Activated CD8-positive, alpha-beta memory T cell treated with anti-CD3 and anti-CD28 coated beads for 36 hours (primary cell): ENCODE measurements at places on chromosomes 1 and 21. TPM values are rescaled to one million over a fixed set of nuclear protein-coding genes. Genes with fewer than 3 reads are reported as not detected.

Gene MIXL1
- total RNA-seq = not detected

Gene TACSTD2
- not detected for total RNA-seq

Gene EFNA4
- total RNA-seq = 4.6 TPM

Gene ENAH
- 1.1 TPM for total RNA-seq

Gene AMPD1
- not detected for total RNA-seq

Gene GBP2
- total RNA-seq = 194 TPM

Gene HOOK1
- total RNA-seq = 4.7 TPM

Gene TNFAIP8L2
- 25.7 TPM for total RNA-seq

Gene PSEN2
- total RNA-seq = 7.7 TPM

Gene NHLH1
- 0.46 TPM for total RNA-seq

Gene KANK4
- not detected for total RNA-seq

Gene SERINC2
- 0.29 TPM for total RNA-seq

Gene NIPAL3
- total RNA-seq = 34.9 TPM

Gene IL10
- total RNA-seq = 6.4 TPM

Gene CDC20
- total RNA-seq = 148 TPM

Gene ACOT11
- 0.57 TPM for total RNA-seq

Gene HEYL
- total RNA-seq = 0.08 TPM

Gene B3GALT5
- total RNA-seq = not detected

Gene ACTL8
- not detected for total RNA-seq

Gene KCNK2
- total RNA-seq = not detected

Gene COL11A1
- not detected for total RNA-seq

Gene UMODL1
- not detected for total RNA-seq

Gene CD2
- 383 TPM for total RNA-seq

Gene VSIG8
- not detected for total RNA-seq

Gene GPR3
- total RNA-seq = 4.1 TPM

Gene TNFRSF4
- total RNA-seq = 154 TPM

Gene CFAP126
- not detected for total RNA-seq

Gene PAPPA2
- 1.2 TPM for total RNA-seq

Gene MAP3K21
- 5.0 TPM for total RNA-seq

Gene PRAMEF1
- total RNA-seq = not detected

Gene FMN2
- not detected for total RNA-seq

Gene FAM167B
- 0.40 TPM for total RNA-seq
